ENCODE measurements at places on chromosomes 5 and 9.

DNA sequence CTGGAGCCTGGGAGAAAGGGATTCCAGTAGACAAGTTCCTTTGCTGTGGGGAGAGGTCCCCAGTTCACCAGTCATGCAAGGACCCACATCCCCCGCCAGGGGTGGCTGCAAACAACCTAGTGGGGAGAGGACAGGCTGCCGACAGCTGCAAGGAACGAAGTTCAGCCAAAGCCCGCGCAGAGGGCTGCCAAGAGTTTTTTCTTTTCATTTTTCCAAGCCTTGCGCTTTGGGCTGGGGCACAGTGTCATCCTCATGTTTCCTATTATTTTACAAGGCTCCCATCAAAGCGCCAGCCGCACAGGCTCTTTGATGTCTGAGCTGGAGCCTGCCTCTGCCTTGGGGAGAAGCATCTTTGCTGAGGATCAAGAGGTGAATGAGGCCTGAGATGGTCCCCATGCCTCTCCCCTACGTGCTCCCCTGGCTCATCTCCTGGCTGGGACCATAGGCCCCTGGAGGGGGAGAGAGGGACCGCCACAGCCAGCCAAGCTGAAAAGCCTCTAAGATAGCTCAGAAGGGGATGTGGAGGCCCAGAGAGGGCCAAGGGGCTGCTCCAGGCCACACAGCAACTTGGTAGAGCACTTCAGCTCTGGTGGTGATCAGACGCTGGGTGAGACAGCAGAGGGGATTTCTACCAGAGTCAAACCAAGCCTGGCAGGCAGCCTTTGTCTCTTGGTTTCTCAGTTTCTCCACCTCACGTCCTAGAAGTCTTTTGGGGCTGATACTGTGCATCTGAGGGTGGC is 50.4 kb upstream of the SYNPO start:
- DNase-seq, result peak; percentile 42

DNA sequence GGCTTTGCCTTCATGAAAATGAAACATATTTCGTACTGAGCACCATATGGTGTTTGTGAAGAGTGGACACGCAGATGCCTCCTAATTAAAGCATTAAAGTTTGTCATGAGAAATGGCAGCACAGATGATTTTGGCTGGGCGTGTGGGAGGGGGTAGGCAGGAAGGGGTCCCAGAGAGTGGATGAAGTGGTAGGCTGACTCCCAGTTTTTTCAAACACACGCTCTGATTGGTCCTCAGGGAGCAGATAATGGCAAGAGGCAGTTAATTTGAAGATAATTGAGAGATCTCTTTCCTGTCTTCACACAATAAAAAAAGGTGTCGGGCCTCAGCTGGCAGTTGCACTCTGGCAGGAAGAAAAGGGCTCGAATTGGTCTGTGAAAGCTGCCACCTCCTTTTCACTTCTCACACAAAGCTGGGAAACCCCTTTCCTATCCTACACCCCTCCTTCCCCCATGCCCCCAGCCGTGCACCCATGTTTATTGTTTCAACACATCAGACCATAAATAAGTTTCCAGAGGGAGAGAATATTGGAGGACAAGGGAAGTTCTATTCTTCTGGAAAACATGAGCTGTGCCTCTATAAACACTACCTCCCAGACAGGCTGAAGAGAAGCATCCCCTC is 429.6 kb downstream of the ARHGEF28 start:
- no peak for DNase-seq

- no peak for DNase-seq
These were observed 242.3 kb downstream of the CAAP1 start for GRCh38 chr9:26650325-26650724.

- DNase-seq, result no peak
These were observed 64.5 kb downstream of the EPB41L4B start for GRCh38 chr9:109256336-109256735.

- no peak for DNase-seq
These were observed 17.9 kb downstream of the TNFSF15 start for GRCh38 chr9:114787781-114788498.

DNA sequence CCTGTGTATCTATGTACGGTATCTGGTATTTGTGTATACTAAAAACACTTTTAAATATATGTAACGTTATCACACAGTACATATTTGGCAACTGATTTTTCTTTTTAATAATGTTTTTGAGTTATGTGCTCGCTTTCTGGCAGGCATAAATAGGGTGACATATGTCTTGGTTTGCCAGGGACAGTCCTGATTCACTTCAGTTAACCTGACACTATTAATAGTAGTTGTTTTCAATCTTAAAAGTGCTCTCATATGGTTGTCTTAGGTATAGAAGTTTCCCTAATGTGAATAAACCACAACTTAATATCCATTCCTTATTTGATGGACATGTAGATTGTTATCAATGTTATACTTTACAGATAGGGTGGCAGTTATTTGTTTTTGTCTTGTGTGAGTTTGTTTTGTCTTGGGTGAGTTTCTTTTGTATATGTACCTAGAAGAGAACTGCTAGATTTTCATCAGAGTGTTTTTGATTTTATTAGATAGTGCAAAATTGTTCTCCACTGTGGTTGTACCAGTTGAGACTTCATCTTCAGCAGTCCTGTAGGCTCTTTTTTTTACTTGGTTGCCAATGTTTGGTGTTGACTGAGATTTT is 7.9 kb downstream of the G3BP1 start:
- DNase-seq, result no peak

DNA sequence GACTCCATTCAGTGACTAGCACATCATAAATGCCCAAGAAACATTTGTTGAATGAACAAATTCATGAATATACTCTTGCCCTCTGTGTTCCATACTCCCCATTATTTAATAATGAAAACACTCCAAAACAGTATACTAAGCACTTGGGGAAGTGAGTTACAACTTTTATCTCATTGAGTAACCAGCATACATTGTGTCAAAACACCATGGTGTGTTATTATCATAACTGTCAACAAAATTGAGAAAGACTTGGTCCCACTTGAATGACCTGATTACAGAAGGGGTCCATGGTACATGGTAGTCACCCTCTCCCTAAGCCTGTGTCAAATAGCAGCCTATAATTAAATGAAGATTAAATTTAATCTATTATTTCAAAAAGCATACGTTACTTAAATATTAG is 16.2 kb downstream of the ANKH start:
- DNase-seq, result no peak

DNA sequence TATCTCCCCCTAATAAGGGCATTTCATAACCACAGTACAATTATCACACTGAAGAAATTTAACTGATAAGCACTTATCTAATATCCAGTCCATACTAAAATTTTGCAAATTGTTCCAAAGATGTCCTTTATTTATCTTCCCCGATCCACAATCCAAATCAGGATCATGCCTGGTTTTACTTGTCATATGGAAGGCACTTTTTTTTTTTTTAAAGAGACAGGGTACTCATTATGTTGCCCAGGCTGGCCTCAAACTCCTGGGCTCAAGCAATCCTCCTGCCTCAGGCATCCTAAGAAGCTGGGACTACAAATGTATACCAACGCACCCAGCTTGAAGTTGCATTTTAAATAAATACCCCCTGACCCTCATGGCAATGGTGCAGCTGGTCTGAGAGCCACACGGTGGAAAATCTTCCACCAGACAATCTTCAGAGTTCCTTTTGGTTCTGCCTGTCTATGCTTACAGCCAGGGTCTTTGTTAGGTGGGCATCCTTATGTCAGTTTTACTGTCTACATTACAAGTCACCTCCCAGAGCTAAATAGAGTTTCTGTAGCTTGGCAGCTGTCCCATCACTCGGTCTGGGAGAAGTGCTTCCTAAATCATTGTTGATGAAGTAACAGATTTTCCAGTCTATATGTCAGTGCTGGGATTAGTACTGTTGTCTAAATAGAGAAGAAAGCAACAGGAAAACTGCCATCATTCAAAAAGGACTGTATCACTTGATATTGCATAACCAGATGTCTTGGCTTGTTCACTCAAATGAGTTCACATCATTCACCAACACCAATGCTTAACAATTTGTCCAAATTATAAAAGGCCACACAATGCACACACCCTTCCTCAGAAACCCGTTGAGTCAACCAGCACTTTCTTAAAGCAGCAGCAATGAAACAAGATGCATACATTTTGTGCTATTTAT is 26.4 kb downstream of the PTPN3 start:
- no peak for DNase-seq

DNA sequence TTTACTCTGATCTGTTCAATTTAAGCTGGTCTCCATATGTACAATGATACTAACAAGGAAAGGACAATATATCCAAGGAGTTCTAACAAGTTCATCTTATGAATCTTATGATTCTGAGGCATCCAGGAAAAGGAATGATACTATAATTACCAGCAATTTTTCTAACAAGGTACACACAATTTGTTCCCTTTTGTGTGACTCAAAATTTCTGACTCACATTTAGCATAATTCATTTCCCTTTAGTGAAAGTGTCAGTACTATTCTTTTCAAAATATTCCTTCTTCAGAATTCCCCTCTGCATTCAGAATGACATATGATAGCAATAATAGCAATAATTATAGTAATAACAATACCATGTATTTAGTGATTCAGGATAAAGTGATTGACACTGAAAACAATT is 594.8 kb downstream of the DMRTA1 start:
- DNase-seq, result no peak

- DNase-seq, result no peak
These were observed 40.4 kb downstream of the SPINK5 start for GRCh38 chr5:148104226-148104625.

DNA sequence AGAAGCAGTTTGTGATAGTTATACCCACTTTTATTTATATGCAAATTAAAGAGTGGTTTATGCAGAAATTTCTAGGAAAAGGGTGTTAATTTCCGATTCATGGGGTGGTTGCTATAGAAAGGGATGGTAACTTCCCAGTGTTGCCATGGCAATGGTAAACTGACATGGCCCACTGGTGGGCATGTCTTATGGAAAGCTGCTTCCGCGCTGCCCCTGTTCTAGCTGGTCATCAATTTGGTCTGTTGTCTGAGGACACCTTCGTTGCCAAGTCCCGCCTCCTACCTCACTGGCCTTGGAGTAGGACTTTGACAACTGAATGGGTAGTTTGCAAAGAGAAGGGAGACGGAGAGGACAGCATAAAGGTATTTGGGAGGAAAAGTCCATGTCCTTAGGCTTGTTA is 74.0 kb upstream of the SMIM23 start:
- DNase-seq, result no peak

GRCh38 chr5:180990086-180990881 is 1.6 kb downstream of the BTNL3 start:
- no peak for DNase-seq

DNA sequence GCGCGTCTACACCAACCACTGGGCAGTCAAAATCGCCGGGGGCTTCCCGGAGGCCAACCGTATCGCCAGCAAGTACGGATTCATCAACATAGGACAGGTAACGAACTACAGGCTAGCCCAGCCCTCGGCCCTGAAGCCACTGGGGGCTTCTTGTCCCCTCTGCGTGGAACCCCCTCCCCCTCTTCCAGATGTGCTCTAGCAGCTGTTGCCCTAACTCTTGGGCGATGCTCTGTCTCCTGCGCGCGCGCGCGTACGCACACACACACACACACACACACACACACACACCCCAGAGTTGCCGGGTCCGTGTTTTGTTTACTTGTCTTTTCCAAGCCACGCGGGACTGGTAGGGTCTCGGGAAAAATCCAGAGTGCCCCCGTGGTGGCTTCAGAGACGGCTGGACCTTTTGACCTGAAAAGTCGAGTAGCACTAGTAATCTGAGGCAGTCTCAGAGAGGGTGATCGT is 836 bp downstream of the PCSK5 start:
- DNase-seq, result peak; percentile 60

DNA sequence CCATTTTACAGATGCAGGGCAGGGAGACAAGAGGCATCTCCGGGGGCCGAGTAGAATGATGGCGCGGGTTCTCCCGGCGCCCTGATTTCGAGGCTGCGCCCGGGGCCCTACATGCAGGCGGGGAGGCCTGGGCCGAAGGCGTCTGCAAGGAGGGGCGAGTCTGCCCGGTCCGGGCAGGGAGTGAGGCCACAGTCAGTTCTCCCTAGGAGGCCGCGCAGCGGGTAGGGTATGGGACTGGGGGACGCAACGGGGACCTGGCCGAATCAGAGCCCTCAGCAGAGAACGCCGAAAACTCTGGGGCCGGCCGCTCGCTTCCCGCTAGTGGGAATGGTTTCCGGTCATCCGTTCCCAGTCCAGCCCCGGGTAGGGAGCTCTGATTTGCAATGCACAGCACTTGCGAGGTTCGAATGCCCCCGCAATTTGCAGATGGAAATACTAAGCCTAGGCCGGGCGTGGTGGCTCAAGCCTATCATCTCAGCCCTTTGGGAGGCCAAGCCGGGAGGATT is 6.4 kb downstream of the TLX3 start:
- DNase-seq, result no peak

DNA sequence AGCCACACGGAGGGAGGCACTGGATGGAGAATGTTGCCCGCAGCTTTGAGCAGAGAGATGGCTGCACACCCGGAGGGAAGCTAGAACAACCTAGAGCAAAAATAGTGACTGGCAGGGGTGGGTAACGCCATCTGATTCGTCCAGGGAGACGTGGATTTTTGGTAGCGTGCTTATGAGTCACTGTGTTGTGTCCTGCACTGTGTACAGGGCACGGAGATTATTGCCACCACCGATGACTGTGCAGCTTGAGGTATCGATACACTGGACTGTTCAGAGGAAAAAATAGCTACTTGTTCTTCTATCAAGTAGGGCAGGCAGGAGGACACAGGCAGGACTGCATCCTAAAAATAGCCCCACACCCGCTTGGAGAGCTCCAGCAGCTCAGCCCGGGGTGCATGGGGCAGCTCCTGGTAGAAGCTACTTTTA is 6.0 kb downstream of the UBE2QL1 start:
- no peak for DNase-seq

- no peak for DNase-seq
These were observed 263.2 kb downstream of the KCTD16 start for GRCh38 chr5:144433893-144434292.

GRCh38 chr5:149024477-149024876 is 38.4 kb downstream of the SH3TC2 start:
- DNase-seq, result no peak

GRCh38 chr9:10613419-10613818 is 617 bp upstream of the PTPRD start:
- DNase-seq, result no peak

DNA sequence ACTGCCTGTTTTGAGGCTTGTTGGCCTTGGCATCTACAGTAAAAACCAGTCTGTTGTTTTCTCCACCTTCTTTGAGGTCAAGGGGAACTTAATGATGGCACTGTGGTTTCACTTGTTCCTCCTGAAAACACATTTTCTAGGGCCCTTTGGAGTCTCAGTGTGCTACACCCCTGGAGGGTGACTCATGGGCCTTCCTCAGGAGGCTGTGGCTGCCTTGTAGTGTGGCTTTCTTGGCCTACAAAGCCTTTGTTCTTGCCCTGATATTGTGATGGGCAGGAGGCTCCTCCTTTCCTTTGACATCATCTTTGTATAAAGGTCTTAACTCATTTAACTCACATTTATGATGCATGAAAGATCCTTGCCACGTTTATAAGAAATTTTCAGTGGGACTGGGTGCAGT is 56.3 kb upstream of the GPBP1 start:
- peak; percentile 38 for DNase-seq

DNA sequence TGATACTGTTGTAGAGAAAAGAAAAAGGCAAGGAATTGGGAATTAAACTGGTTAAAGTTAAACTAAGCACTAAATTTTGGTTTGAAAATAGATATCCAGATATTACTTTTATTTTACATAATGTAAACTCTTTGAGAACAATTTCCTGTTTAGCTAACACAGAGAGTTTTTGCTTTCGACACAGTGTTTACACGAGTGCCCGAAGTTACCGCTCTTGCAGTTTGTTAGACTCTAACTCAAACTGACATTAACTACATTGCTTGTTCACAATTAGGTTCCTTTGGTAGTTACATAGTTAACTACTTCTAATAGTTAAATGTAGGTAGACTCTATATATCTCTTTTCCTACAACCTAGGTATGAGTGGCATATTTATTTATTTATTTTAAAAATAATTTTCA is 117.1 kb upstream of the CHD1 start:
- no peak for DNase-seq

Measured in HT-29 (cell line).